ENCODE measurements at places on chromosomes 12 and 14.

GRCh38 chr12:65560286-65560685 lies 264.0 kb upstream of the HMGA2 start:
- H3K4me3 ChIP-seq = no peak overlapping the region
- DNase-seq = no peak
- no peak overlapping the region for H3K27ac ChIP-seq

DNA sequence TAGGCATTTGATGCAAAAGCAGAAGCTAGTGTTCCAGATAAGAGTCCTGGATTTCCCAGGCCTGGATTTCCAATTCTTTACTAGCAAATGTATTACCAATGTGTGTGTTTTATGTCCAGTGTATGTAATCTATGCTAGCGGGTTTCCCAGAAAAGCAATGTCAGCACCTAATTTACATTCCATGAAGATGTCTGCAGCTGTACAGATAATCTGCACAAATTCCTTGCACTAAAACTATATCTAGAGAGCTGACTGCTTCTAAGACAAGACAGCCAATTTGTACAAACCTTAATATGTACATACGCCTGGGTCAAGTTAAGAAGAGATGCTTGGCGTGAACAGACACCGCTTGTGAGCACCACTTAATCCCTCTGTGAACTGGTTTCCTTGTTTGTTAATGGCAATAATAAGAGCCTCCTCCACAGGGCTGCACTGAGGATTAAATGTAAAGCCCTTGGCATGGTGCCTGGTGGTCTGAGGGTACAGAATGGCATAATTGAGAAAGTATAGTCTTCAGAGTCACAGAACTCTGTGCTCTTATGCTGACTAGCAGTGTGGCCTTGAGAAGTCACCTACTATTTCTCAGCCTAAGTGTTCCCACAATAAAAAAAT lies 185.6 kb downstream of the EPS8 start:
- peaks cover 22% of the 10 kb centered on the region for H3K4me1 ChIP-seq
- H3K27ac ChIP-seq = no peak overlapping the region
- no peaks in the 10 kb centered on the region for H3K27me3 ChIP-seq

DNA sequence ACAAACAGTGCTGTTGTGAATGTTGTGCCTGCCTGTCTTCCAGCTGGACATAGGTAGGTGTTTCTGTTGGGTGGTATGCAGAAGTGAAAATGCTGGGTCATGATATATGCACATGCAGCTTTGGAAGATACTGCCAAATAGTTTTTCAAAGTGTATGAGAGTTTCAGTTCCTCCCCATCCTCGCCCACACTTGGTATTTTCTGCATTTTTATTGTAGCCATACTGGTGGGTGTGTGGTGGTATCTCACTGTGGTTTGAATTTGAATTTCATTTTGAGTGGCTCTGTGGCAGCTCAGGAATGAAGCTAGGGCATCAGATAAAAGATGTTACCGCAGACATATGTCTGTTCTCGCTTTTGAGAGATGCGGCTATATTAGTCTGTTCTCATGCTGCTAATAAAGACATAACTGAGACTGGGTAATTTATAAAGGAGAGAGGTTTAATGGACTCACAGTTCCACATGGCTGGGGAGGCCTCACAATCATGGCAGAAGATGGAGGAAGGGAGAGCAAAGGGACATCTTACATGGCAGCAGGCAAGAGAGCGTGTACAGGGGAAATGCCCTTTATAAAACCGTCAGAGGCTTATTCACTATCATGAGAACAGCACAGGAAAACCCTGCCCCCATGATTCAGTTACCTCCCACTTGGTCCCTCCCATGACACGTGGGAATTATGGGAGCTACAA lies 183.1 kb downstream of the CAND1 start:
- H3K4me3 ChIP-seq = no peak overlapping the region
- H3K36me3 ChIP-seq = no peaks in the 10 kb centered on the region
- DNase-seq = no peak
- no peak overlapping the region for H3K27ac ChIP-seq
- H3K4me1 ChIP-seq = peaks cover 18% of the 10 kb centered on the region

DNA sequence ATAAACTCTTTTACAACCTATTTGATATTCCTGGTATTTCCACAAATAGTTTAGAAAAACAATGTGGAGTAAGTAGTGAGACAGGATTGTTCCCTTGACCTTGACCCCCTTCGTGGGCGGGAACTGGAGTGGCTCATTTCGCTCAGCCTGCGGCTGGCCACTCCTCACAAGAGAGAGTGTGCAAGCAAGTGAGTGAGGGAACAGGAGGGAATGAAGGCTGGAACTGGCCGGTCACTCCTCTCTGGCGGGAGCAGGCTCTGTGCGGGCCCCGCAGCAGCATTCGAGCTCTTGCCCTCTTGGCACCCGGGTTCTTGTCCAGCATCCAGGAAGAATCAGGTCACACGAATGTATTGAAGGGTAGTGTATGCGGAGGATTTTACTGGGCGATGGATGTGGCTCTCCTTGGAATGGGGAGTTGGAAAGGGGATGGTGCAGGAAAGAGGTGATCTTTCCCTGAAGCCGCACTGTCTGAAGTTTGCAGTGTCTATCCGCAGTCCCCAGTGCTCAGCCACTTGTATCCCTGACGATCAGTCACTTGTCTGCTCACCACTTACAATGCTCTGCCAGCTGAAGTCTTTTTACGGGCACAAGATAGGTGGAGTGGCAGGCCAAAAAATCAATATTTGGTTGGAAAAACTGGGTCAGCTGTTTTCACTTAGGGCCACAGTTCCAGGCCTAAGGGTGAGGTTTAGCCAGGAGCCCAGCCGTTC lies 28.0 kb upstream of the TXNRD1 start:
- DNase-seq = no peak
- no peak overlapping the region for H3K27ac ChIP-seq
- no peak overlapping the region for H3K4me3 ChIP-seq
- no peaks in the 10 kb centered on the region for H3K36me3 ChIP-seq

DNA sequence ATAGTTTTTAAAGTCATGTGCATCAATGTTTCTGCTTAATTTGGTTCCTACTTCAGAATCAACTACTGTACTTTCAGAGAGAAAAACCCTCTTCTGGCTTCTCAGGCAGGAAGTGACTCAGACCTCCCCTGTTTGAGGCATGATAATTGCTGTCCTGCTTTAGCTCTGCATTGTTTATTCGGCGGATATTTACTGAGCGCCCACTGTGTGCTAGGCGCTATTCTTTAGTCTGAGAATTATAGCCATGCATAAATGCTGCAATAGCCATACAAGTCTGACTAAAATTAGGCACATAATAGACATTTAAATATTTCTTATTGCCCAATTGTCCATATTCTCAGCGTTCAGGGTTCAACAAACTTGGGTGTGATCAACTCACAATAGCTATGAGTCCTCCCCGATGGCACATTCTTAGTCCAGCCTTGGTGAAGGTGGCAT lies 6.1 kb upstream of the AMIGO2 start:
- peak overlapping the region; percentile 76 for H3K27ac ChIP-seq
- H3K36me3 ChIP-seq = no peaks in the 10 kb centered on the region
- DNase-seq = peak; percentile 96
- H3K4me3 ChIP-seq = no peak overlapping the region
- no peaks in the 10 kb centered on the region for H3K27me3 ChIP-seq

DNA sequence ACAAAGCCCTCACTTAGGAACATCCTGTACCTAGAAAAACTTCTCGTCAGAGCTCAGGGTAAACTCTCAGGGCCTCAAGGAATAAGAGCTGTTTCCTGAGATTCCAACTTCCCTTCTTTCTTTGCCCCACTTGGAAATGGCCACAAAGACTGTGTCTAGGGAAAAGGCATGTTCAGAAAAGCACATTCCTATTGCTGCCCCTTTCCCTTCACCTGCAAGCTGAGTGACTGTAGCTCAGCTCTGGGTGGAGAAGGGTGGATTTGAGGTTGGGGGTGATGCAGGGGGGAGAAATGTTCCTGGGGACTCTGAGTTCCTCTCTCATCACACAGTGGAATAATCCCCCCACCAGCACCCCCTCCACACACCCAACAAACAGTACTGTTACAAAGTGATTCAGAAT lies 6.8 kb downstream of the ENDOU start:
- no peaks in the 10 kb centered on the region for H3K36me3 ChIP-seq
- no peaks in the 10 kb centered on the region for H3K27me3 ChIP-seq
- DNase-seq = no peak
- peaks cover 11% of the 10 kb centered on the region for H3K4me1 ChIP-seq
- H3K4me3 ChIP-seq = no peak overlapping the region

- H3K4me3 ChIP-seq = no peak overlapping the region
- DNase-seq = no peak
- H3K36me3 ChIP-seq = no peaks in the 10 kb centered on the region
- H3K27me3 ChIP-seq = no peaks in the 10 kb centered on the region
- H3K27ac ChIP-seq = no peak overlapping the region
- no peaks in the 10 kb centered on the region for H3K4me1 ChIP-seq
Observed at GRCh38 chr12:94762259-94762942, 112.0 kb upstream of the TMCC3 start.

GRCh38 chr12:6692888-6693287 lies 3.7 kb upstream of the ZNF384 start:
- no peaks in the 10 kb centered on the region for H3K36me3 ChIP-seq
- H3K4me3 ChIP-seq = no peak overlapping the region
- no peak for DNase-seq
- peaks cover 19% of the 10 kb centered on the region for H3K4me1 ChIP-seq
- no peak overlapping the region for H3K27ac ChIP-seq

DNA sequence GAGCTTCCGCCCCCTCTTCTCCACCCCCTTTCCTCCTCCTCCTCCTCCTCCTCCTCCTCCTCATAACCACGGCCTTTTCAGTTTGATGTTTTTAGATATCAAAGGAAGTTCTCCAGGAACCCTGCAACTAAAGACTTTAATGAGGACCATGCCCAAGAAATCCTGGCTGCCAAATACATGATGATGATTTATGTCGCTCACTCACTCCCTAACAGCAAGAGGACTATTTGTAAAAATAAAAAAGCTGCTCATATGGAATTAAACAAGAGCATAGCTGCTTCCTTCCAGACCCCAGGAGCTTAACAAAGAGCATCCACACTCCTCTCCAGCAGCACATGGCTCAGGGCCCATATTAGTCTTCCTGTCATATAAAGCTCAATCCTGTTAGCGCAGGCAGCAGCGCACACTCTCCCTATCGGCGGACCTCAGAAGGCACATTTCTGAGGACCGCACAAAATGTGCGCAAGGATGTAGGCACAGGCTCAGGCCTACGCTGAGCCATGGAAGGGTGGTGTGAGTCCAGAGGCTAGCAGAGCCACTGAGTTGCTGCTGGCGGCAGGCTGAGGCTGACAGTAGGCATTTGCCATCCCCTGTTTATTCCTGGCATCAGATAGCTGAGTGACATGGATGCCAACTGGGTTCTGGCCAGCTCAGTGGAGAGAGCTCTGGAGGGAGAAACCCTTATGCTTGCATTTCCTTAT lies 232.8 kb downstream of the MSRB3 start:
- DNase-seq = peak; percentile 91
- no peak overlapping the region for H3K4me3 ChIP-seq
- H3K36me3 ChIP-seq = no peaks in the 10 kb centered on the region
- peaks cover 23% of the 10 kb centered on the region for H3K4me1 ChIP-seq
- peak overlapping the region; percentile 57 for H3K27ac ChIP-seq
- H3K27me3 ChIP-seq = no peaks in the 10 kb centered on the region

DNA sequence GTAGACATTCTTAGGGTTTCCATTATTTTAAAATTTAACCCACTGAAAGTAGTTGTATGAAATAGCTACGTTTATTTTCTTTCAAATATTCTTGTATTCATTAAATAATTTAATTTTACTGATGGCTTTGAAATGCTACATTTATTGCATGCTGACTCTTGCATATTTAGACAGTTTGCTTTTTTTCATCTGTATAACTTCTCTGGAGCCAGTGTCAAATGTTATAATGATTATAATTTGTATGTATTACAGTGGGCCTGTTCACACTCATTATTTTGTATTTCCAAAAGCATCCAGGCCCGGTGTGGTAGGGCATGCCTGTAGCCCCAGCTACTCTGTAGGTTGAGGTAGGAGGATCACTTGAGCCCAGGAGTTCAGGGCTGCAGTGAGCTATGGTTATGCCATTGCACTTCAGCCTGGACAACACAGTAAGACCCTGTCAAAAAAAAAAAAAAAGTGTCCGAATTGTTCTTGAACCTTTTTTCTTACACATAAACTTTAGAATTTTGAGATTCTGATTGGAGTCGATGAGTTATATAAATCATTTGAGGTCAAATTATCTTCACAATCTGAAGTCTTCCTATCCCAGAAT lies 905 bp downstream of the ZNF84 start:
- no peaks in the 10 kb centered on the region for H3K4me1 ChIP-seq
- DNase-seq = no peak
- H3K27me3 ChIP-seq = no peaks in the 10 kb centered on the region
- peak overlapping the region; percentile 68 for H3K4me3 ChIP-seq

GRCh38 chr14:74437496-74438053 lies 11.6 kb upstream of the SYNDIG1L start:
- H3K36me3 ChIP-seq = no peaks in the 10 kb centered on the region
- H3K4me1 ChIP-seq = no peaks in the 10 kb centered on the region
- no peak overlapping the region for H3K27ac ChIP-seq
- H3K27me3 ChIP-seq = peaks cover 19% of the 10 kb centered on the region
- no peak overlapping the region for H3K4me3 ChIP-seq

- peak; percentile 76 for DNase-seq
- H3K36me3 ChIP-seq = no peaks in the 10 kb centered on the region
- H3K4me1 ChIP-seq = peaks cover 13% of the 10 kb centered on the region
- no peaks in the 10 kb centered on the region for H3K27me3 ChIP-seq
- H3K27ac ChIP-seq = peak overlapping the region; percentile 58
Observed at GRCh38 chr14:71130491-71131179, 223.4 kb downstream of the PCNX1 start.

GRCh38 chr12:57176139-57176477 lies 28.7 kb upstream of the LRP1-AS start:
- DNase-seq = no peak
- H3K4me3 ChIP-seq = no peak overlapping the region
- no peak overlapping the region for H3K27ac ChIP-seq
- peaks cover 8% of the 10 kb centered on the region for H3K36me3 ChIP-seq
- H3K27me3 ChIP-seq = no peaks in the 10 kb centered on the region

DNA sequence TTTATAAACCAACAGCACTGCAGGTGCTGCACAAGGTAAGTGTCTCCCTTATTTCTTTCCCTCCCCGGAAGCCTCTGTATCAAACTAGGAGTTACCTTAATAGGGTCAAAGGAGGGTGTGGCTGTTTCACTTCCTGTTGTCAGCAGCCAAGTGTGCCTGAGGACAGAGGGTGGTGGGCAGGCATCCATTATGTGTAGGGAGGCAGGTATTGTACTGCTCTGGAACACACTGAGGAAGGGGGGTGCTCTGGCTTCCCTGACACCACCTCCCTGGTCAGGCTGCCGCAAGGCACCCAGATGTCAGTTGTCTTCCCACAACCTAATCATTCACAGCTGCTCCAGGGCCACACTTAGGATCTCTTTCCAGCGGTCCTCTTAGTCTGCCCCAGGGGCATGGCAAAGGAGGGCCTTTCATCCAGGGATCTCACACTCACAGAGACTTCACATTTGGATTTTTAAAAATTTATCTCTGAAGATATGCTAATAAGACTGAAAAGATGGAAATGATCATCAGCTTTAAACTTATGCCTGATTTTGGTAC lies 132.0 kb upstream of the ARHGAP5 start:
- no peak overlapping the region for H3K27ac ChIP-seq
- no peaks in the 10 kb centered on the region for H3K27me3 ChIP-seq
- H3K36me3 ChIP-seq = no peaks in the 10 kb centered on the region
- no peaks in the 10 kb centered on the region for H3K4me1 ChIP-seq
- DNase-seq = no peak

- H3K27me3 ChIP-seq = no peaks in the 10 kb centered on the region
- H3K36me3 ChIP-seq = no peaks in the 10 kb centered on the region
- no peak for DNase-seq
Observed at GRCh38 chr12:24535334-24536069, 413.4 kb downstream of the BCAT1 start.
